ENCODE measurements at places on chromosomes 1 and 21.

DNA sequence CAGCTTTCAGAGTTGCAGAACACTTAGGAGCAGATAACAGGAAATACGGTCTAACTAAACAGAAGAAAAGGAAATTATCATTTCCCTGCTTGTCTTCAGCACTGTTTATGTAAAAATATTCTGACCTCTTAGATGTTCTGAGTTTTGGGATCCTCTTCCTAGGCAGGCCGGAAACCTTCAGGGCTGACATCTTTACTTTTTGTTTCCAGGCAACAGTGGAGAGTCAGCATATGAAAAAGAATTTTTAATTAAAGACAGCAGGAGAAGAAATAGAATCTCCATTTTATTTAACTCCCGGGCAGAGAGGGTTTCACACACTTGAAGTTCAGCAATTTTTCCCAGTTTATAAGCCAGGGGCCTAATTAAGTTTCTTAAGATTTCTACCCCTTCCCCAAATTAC, 5.1 kb upstream of the RIPPLY3 start:
- DNase-seq, result no peak

DNA sequence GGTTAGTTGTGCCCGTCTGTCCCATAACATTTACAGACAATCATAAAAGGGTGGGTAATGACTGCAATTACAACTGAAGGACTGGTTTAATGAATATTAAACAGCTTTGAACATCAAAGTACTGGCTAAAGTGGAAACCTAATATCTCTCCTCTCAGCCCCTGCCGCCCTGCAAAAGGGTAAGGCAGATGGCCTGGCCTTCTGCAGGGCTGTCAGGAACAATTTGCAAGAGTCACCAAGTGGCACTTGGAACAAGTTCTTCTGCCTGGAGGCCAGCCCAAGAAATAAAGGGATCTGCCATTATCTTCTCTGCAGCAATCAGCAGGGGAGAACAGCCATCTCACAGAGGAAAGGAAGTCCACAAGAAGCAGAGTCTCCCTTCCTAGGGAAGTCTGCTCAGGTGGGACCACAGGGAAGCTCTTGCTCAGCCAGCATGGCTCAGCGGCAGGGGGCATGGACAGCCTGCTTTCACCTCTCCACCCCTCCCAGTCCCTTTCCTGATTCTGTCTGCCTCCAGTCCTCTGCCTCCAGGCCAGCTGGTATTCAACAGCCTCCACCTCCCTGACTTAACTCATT, 96.1 kb downstream of the TRABD2B start:
- DNase-seq, result no peak

DNA sequence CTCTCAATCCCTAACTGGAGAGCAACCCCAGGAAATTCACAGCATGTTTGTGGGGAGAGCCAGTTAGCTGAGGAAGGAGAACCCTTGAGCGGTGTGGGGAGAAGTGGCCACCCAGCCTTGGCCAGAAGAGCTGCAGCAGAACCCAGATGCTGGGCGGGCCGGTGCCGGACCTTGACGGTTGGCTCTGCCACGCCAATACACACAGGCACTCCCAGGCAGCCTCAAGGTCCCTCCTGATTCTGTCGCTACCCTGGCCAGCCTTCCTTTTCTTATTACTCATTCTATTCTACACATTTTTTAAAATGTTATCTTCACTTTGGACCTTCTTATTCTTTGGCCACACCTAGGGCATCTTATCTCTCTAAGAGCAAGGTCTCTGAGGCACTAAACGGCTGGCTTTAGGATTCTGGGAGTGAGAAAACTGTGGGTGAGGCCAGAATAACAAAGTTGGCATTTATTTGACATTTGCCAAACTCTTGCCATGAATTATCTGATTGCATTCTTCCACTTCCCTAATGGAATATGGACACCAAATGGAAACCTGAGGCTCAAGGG, 50.4 kb upstream of the GPR37L1 start:
- no peak for DNase-seq

- DNase-seq, result peak; percentile 70
These were observed 104.0 kb downstream of the CDC7 start for GRCh38 chr1:91604632-91605031.

DNA sequence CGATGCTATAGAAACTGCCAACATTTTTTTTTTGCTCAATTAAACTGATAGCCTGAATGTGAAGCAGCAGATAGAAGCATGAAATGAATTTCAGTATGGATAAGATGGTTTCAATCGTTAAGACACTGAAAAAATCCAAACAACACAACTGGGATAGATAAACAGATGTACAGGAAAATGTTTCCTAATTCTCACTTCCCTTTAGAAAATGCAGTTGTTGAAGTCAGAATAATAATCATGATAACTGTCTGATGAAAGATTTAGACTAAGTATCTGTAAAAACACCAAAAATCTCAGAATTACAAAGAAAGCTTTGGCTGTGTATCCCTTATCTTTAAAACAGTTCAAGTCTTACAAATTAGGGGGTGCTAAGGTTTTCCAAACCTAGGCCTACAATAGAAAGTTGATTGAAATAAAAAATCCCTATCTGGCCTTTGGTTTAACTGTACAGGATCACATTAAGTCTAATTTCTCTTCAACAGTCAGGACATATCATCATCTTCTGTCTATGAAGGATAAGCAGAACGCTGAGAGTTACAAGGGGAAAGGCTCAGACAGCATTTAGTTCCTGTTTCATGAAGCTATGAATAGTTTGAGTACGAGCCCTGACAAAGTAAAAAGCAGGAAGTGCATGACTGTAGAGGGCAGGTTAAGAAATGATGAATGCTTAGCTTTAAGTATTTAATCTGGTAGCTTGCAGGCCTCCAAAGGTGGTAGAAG, 203.2 kb downstream of the APP start:
- no peak for DNase-seq

Data from esophagus muscularis mucosa (tissue), 4 donors.